ENCODE measurements at places on chromosomes 4 and X.

DNA sequence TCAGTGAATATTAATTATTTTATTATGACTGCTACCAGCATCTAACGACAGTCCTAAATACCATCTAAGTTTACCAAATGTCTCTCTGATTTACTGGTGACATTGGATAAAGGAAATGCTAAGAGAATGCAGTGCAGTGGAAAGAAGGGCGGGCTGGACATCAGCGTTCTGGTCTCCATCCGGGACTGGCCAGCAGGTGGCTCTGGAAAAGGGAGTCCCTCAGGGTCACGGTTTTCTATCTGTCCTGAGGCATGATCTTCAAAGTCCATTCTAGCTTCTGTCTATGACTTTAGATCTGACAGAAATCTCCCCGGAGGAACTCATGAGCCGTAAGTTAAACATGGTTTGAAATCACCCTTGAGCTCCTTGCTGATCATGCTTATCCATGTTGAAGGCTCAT lies 3.3 kb downstream of the TRIM2 start:
- DNase-seq, result no peak

DNA sequence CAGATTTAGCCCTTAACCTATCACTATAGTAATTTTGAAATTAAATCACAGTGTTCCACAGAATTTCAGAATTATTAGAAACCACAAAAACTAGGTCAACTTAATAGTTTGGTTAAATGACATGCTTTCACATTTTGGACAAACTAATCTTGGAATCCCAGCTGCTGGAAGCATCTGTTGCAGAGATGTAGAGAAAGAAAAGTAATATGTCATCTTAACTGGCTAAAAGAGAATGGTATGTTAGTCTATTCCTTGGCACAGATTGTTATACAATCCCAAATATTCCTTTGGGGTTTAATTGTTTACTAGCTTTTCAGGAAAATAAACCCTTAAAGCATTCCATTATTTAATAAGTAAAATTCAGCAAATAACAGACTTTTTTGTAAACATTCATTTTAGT lies 519.9 kb downstream of the IL15 start:
- DNase-seq, result no peak

- DNase-seq, result no peak
Observed at GRCh38 chrX:67523932-67524331, 19.9 kb upstream of the AR start.

- DNase-seq, result no peak
Observed at GRCh38 chr4:152992027-152992426, 55.9 kb downstream of the FHDC1 start.

GRCh38 chr4:7867701-7868435 lies 71.8 kb downstream of the AFAP1 start:
- no peak for DNase-seq

DNA sequence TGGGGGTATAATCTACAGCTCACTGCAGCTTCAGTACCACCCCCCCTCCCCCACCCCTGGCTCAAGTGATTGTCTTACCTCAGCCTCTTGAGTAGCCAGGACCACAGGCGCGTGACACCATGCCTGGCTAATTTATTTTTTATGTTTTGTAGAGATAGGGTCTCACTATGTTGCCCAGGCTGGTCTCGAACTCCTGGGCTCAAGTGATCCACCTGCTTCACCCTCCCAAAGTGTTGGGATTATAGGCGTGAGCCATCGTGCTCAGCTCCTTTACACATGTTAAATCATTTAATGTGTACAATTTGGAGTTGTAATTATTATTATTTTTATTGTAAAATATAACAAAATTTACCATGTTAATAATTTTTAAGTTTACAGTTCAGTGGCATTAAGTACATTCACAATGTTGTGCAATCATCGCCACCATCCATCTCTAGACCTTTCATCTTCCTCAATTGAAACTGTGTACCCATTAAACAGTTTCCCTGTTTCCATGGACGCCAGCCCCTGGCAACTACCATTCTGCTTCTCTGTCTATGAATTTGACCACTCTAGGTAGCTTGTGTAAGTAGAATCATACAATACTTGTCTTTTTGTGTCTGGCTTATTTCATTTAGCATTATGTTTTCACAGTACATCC lies 6.1 kb downstream of the SLAIN2 start:
- DNase-seq, result no peak

DNA sequence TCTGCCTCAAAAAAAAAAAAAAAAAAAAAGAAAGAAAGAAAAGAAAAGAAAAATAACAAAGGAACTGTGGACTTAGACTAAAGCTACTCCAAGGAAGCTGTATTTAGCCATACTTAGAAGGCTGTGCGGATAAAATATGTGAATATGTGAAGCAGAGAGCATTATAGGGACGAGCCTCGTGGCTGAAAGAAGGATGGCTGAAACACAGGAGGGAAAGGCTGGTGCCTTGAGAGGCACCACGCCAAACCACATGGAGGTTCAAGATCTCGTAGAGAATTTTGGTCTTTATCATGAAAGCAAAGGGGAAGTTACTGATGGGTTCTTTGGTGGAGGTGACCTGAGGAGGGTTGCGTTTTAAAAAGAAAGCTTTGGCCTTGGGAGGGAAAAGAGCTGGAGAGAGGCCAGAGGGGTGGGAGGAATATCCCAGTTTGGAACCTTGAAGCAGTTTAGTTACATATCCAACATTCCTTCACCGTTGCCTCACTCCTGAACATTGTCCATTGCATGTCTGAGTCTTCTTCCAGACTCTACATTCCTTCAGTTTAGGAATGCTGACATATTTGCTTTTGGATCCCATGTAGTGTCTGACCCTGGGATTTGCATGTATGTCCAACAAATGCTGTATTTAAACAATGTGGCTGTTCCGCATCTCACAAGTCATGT lies 82.5 kb downstream of the CPE start:
- DNase-seq, result no peak
